ENCODE measurements at places on chromosomes 7 and 10. TPM values are rescaled to one million over a fixed set of nuclear protein-coding genes. Genes with fewer than 3 reads are reported as not detected.

STEAP2 gene
- not detected for polyA plus RNA-seq

GFRA1 gene
- polyA plus RNA-seq: not detected

SLC26A5 gene
- polyA plus RNA-seq: not detected

GIMAP6 gene
- 121 TPM for polyA plus RNA-seq

LRRN3 gene
- polyA plus RNA-seq: 127 TPM

GNA12 gene
- 8.5 TPM for polyA plus RNA-seq

TNPO3 gene
- polyA plus RNA-seq: 36.3 TPM

CTAGE4 gene
- not detected for polyA plus RNA-seq

CALHM2 gene
- polyA plus RNA-seq: 3.0 TPM

CDC14C gene
- polyA plus RNA-seq: not detected

Measured in naive thymus-derived CD8-positive, alpha-beta T cell (primary cell).